ENCODE measurements at places on chromosomes 3 and 15. TPM values are rescaled to one million over a fixed set of nuclear protein-coding genes. Genes with fewer than 3 reads are reported as not detected.
A peak's percentile ranks its signal among the peaks of the same experiment; 100 is the strongest.

- ATAC-seq = no peak
Measured at GRCh38 chr3:119901148-119901547, 119.2 kb downstream of the NR1I2 start.

GRCh38 chr15:58571491-58571890 is 139.7 kb downstream of the LIPC start:
- no peak for ATAC-seq

DNA sequence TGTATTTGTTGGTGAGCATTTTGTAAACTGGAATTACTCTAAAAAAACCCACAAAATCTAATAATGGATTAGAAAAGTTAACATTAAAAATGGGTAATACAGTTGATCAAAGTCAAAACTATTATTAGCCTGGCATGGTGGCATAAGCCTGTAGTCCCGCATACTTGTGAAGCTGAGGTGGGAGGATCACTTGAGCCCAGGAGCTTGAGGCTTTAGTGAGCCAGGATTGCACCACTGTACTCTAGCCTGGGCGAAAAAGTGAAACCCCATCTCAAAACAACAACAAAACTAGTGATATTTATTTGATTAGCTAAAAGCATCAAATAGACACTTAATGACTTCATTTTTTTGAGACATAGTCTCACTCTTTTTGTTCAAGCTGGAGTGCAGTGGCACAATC is 3.6 kb downstream of the SNX1 start:
- no peak for ATAC-seq

DNA sequence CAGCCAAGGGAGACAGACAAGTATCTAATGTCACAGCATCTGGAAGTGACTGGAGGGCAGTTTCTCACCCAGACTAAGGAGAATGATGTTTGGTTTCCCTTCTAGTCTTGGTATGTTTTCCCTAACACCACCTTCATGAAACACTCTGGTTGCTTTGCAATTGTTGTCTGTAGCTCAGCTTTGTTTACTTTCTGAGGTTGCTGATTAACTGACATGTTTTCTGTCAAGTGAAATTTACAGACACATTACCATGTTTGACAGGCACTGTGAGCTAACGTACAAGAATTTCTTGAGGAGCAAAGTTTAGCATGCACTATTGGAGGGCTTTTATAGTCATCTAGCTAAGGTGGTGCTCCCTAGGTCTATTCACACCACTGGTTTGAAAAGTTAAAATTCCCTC is 131.6 kb upstream of the NECTIN3 start:
- no peak for ATAC-seq

GRCh38 chr3:78004571-78004970 is 964.7 kb downstream of the ROBO2 start:
- no peak for ATAC-seq

DNA sequence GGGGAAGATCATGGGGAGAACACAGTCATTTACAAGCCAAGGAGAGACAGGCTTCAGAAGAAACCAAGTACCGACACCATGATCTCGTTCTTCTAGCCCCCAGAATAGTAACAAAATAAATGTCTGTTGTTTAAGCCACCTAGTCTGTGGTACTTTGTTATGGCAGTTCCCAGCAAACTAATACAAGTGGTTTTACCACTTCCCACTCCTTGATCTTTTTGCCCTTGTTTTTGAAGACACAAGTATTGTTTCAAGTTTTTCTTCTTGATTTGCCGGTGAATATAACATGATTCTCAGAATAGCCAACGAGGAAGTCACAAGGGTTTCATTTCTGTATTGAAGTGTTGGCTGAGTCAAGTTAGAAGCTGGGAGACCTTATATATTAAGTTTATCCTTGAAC is 220.3 kb downstream of the SOX2 start:
- no peak for ATAC-seq

- peak; percentile 6 for ATAC-seq
Measured at GRCh38 chr3:1380926-1381646, 288.3 kb downstream of the CNTN6 start.

DNA sequence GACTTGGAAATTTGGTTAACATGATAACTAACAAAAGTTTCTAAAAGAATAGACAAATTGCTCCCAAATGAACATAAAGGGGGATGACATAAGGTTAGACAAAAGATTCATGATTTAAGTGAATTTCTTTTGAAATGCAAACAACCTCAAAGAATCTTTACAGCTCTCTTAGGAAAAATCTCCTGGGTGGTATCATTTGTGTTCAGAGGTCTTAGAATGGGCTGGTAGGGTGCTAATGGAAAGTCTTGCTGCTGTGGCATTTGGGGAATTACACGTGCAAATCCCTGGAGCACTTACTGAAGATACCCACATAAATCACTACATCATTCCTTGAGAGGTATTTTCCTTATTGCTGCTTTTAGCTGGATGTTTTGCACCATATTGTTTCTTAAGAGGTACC is 14.4 kb upstream of the ROBO2 start:
- no peak for ATAC-seq

DNA sequence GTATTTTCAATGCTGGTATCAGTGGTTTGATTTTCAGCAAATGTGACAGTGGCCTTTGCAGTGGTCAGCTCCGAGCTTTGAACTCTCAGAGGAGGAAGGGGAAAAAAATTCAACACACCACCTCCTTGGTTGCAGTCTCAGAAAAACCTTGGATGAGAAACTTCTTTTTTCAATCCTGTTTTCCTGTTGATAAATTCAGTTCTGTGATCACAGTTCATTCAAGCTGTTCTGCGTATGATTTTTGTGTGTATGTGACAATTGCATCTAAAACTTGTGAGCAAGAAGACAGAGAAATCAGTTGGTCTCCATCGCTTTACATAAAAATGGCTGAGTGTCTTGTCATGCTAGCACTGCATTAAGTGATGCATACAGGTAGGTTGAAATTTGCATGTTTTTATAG is 19.2 kb downstream of the ZBTB38 start:
- ATAC-seq = no peak

GRCh38 chr3:149971403-149972075 is 844 bp upstream of the PFN2 start:
- ATAC-seq = peak; percentile 8

GRCh38 chr3:137807998-137808397 is 43.9 kb downstream of the SOX14 start:
- no peak for ATAC-seq

- no peak for ATAC-seq
Measured at GRCh38 chr3:26281284-26281985, 341.1 kb upstream of the LRRC3B start.

DNA sequence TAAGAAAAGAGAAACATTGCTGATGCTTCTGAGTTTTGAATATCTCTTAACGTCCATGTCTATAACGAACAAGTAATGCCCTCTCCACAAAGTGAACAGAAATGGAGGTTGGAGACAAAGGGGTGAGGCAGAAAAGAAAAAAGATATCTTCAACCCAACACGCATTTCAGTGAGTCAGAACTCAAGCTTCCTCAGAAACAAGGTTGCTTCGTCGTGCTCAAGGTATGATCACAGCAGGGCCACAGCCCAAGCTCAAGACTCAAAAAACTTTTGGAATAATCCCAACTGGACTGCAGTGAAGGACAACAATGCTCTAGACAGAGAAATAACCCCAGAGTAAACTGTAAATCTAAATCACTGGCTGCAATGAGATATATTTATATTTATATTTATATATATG is 18.9 kb downstream of the WNT5A start:
- no peak for ATAC-seq

GRCh38 chr3:131279577-131279976 is 102.0 kb upstream of the NUDT16 start:
- no peak for ATAC-seq

GRCh38 chr3:129619726-129620162 is 13.3 kb upstream of the PLXND1 start:
- no peak for ATAC-seq

- ATAC-seq = no peak
Measured at GRCh38 chr3:82596805-82597204, 835.4 kb upstream of the GBE1 start.

- no peak for ATAC-seq
Measured at GRCh38 chr15:25742776-25743547, 120.2 kb downstream of the ATP10A start.

GRCh38 chr3:195001961-195002861 is 268.7 kb downstream of the XXYLT1 start:
- peak; percentile 50 for ATAC-seq

DNA sequence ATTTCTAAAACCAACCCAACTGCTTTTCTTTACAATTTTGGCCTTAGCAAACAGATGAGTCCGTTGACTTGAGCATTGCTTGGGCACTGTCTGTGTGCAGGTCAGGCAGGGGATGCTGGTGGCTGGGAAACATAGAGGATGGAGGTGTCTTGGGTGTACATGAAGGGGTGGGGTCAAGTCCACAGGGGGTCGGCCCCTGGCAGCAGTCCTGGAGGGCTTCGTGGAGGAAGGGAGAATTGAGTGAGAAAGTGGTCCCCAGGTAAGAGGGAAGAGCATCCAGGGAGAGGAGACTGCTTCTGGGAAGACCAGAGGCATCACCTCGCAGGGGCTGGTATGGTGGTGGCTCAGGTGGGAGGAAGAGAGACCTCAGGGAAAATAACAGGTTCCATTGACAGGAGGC is 144.8 kb downstream of the TJP1 start:
- no peak for ATAC-seq

GRCh38 chr3:152909180-152909883 is 74.4 kb downstream of the P2RY1 start:
- ATAC-seq = no peak

GRCh38 chr3:21645121-21645897 is 105.7 kb downstream of the ZNF385D start:
- ATAC-seq = no peak

DNA sequence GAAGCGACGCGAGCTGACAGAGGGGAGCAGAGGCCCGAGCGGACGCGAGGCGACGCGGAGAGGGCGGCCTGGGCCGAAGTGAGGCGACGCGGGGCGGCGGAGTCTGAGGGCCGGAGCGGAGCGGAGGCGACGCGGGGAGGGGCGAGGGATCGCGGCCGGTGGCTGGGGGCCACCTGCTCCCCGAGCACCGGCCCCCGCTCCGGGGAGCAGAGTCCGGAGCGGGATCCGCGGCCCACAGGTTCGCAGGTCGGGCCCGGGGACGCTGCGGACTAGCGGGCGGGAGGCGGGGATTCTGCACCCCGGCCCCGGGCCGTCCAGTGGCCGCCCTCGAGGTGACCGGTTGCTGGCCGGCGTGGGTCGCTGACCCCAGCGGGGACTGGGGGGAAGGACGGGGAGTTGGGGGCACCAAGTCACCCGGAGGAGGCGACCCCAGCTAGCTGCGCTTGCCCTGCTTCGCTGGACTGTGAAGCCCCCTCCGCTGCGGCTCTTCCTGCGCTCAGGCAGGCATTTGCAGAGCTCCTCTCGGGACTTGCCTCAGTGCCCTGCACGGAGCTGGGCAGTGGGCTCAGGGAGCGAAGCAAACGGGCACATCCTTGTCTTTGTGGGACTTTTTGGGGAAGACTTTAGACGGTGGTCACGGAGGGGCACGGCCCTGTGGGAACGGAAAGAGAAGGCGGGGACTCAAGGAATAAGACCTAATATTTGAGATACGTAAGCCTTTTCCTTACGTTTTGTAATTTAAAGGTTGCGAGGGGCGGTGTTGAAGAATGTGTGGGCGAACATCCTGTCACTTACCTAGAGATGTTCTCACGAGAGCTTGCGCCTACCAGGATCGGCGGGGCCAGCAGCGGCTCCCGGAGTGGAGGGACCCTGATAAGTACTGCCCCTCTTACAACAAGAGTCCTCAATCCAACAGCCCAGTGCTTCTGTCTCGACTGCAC is 566 bp downstream of the HMCES start:
- ATAC-seq = peak; percentile 34

DNA sequence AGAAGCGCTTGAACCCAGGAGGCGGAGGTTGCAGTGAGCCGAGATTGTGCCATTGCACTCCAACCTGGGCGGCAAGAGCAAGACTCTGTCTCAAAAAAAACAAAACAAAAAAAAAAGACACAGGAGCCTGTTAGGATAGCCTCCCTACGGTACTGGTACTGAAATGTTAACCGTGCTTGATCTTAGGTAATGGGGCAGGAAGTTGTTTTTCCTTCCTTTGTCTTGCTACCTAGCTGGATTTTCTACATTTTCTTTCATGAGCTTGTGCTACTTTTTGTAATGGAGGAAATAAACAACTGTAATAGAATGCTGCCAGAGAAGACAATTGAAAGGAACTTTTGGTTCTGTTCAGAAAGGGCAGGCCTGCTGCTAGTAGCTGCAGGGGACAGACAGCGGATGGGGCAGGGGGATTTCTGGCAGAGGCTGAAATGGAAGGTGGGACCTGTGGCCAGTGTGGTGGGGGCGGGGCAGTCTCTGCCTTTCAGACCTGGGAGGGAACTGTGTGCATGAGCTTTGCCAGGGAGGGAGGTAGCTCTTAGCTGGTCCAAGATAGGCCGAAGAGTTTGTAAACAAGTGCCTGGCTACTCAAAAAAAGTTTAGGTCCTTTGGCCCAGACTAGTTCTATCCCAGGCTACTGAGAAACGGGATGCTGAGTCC is 49.0 kb upstream of the SEMA4B start:
- no peak for ATAC-seq

- ATAC-seq = no peak
Measured at GRCh38 chr15:92510163-92510882, 116.6 kb downstream of the ST8SIA2 start.

DNA sequence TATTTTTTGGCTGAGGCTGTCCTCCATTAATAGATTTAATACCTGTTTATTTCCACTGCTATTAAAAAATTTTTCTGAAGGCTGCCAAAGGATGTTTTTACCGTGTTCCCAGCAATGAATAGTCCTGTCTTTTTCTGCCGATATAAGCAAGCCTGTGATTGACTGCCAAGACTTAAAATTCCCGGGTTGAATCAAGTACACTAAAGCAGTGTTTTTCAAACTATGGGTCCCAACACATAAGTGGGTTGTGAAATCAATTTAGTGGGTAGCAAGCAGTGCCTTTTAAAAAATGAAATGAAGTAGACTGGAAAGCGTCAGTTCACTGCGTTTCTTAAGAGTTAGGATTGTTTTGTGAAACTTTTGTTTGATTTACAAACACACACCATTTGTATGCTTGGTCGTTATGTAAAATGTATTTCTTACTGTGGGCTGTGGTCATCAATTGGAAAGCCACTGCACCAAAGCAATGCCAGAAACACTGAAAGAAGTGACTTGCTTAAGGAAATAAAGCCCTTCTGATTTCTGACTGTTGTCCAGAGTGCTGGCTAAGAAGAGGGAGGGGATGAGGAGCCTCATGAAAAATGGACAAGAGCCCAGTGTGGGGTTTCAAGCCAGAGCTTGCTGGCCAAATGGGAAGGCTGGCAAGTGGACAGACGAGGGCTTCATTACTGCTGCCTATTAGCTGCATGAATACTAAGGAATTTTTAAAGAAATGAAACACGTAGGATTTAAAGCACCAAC is 206.0 kb downstream of the THRB start:
- no peak for ATAC-seq

ARHGEF3 gene
- 12.3 TPM for total RNA-seq

PLA2G4B gene
- total RNA-seq = 2.7 TPM

TADA3 gene
- total RNA-seq = 81.9 TPM

PYGO1 gene
- total RNA-seq = not detected

CAPN3 gene
- total RNA-seq = 3.2 TPM

OR5K3 gene
- total RNA-seq = not detected

CELF6 gene
- total RNA-seq = 0.52 TPM

GASK1A gene
- not detected for total RNA-seq

ACKR2 gene
- 0.77 TPM for total RNA-seq

GRAMD2A gene
- 0.50 TPM for total RNA-seq

WDR76 gene
- 73.0 TPM for total RNA-seq

RAD18 gene
- total RNA-seq = 59.0 TPM
